Caki2 (cell line): ENCODE measurements at places on chromosomes 3 and 15.

GRCh38 chr3:126051741-126052140 is 32.2 kb downstream of the SLC41A3 start:
- no peak for DNase-seq

DNA sequence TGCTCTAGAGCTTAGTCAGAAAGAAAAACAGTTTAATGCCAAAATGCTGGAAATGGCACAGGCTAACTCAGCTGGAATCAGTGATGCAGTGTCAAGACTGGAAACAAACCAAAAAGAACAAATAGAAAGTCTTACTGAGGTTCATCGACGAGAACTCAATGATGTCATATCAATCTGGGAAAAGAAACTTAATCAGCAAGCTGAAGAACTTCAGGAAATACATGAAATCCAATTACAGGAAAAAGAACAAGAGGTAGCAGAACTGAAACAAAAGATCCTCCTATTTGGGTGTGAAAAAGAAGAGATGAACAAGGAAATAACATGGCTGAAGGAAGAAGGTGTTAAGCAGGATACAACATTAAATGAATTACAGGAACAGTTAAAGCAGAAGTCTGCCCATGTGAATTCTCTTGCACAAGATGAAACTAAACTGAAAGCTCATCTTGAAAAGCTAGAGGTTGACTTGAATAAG is 150.5 kb upstream of the LRRFIP2 start:
- DNase-seq: no peak

DNA sequence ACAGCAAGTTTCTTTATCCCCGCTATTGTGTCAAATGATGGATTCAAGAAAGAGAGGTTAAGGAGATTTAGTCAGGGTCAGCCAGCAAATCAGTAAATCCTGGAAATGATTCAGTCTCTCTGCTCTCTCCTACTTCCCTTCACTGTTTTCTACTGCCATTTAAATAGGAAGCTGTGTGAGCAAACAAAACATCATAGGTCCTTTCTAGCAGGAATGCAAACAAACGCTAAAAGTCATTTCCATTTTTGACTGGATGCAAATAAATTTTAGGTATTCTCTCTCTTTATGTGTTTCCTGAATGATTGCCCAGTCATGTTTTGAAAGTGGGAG is 299.4 kb upstream of the RORA start:
- DNase-seq: no peak

DNA sequence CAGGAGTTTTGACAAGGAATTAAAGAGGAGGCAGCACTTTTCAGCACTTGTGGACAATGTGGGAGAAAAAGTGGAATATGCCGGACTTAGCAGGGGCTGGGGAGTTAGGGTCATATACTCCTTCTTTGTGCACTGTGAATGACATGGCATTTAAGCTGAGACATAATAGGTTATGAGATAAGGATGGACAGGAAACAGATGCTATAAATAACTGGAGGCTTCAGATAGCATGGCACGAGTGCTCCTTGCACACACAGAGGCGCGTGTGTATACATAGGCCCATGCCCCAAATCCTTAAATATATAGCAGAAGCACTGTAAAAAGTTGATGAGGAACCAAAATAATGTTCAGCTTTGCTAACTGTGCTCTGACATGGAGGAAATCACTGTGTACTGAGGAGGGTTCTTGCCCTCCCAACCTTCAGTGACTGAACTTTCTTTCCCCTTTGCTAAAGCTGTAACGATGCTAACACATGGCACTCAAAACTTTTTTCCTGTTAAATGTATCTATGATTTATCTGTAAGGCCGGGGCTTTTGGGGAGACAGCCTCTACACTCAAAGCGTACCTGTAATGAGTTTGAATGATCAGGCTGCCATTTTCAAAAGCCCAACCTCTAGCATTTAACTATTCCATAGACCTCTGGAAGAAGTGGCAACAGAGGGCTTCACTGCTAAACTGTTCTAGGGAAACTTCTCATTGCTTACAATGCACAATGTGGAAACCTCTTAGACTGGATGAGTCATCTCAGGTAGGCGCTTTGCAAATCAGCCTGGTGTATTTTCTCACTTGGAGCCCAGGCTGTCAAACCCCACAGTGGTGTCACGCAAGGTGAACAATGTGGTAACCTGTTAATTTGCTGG is 784.6 kb downstream of the NR2F2 start:
- DNase-seq: no peak

DNA sequence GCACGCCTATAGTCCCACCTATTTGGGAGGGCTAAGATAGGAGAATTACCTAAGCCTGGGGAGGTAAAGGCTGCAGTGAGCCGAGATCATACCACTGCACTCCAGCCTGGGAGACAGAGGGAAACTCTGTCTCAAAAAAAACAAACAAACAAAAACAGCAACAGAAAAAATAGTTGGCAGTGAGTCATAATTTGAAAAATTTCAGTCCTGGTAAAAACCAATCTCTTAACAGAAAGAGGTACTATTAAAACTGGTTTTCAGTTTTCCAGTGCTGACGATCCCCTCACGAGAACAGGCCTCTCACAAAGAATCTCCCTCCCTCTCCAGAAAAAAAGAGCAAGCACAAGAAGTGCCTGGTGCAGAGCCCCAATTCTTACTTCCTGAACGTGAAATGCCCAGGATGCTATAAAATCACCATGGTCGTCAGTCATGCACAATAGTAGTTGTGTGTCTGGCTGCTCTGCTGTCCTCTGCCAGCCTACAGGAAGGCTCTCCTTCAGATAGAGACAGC is 22.8 kb upstream of the MAP4 start:
- DNase-seq: peak; percentile 51

- no peak for DNase-seq
Observed at GRCh38 chr15:98683831-98684230, 35.5 kb downstream of the IGF1R start.

GRCh38 chr3:143565951-143566350 is 282.3 kb downstream of the SLC9A9 start:
- DNase-seq: no peak
